ENCODE measurements at places on chromosomes 12 and 14.

DNA sequence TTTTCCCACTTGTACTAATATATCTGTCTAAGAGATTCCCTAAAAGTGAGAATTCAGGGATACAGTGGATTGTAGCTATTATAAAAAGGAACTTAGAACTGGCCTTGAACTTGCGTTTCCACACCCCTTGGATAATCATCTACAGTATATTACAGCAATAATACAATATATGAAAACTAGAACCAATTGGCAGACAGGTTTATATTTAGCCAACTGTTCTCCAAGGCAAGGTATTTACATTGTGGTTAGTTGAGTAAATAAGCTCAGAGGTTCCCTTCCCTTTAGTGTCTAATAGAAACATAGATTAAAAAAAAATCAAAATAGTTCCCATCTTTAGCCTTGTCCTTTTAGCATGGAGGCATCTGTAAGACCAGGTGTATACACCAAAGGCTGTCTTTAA lies 42.1 kb downstream of the LIMA1 start:
- no peak for DNase-seq

DNA sequence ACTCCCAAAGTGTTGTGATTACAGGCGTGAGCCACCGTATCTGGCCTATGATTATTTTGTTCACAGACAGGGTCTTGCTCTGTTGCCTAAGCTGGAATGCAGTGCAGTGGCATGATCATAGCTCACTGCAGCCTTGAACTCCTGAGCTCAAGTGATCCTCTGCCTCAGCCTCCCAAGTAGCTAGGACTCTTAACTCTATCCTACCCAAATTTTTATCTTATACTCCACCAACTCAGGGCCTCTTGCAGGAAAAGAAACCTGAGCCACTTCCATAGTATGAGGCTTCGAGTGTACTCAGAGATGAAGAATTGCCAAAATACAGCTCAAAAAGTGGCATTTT lies 828 bp downstream of the MMAB start:
- no peak for DNase-seq

- no peak for DNase-seq
Observed at GRCh38 chr12:92111256-92111655, 34.4 kb downstream of the BTG1 start.

DNA sequence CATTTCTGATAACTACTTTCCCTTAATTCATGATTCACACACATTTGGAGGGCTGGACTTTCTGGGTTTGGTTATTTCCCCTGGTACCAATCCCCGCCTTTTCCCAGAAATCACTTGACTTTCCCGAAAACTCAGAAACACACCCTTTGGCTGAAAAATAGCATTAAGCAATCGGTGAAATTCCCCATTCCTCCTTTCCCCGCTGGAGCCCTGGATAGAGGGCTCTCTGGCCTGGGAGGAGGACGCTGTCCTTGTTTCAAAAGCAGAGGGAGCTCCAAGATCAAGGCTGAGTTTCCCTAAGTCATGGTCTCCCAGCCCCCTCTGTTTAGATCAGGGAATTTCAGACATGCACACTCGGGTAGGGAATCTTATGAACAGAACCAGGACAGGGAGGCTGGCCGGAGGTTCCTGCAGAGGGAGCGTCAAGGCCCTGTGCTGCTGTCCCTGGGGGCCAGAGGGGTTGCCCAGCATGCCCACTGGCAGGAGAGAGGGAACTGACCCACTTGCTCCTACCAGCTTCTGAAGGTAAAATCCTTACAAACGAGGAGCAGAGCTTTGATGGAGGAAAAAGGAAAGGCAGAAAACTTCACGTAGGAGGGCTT lies at the start of gene C1S:
Gene C1S, plus strand, starts transcription at position 366 of the 602 bp plus-strand sequence. CDS start 1,195 bp downstream, outside the sequence.
- DNase-seq = peak; percentile 13

DNA sequence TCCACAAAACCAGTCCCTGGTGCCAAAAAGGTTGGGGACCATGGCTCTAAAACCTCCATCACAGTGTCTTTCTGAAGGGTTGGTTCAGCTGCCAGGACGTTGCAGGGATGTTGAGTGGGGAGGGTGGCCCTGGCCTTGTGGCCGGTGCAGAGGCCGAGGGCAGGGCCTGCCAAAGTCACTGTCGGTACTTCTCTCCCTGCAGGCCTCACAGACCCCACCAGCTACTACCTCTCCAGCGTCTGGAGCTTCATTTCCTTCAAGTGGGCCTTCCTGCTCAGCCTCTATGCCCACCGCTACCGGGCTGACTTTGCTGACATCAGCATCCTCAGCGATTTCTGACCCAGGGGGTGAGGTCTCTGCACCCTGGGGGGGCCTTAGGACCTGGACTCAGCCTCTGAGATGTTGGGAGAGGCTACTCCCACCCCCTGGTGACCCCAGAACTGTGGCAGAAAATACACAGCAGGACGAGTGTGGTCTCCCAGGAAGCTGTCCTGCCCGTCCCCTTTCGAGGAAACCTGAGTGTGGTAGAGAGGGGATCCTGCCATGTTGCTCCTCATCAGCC lies 7.0 kb downstream of the SLC48A1 start:
- no peak for DNase-seq

DNA sequence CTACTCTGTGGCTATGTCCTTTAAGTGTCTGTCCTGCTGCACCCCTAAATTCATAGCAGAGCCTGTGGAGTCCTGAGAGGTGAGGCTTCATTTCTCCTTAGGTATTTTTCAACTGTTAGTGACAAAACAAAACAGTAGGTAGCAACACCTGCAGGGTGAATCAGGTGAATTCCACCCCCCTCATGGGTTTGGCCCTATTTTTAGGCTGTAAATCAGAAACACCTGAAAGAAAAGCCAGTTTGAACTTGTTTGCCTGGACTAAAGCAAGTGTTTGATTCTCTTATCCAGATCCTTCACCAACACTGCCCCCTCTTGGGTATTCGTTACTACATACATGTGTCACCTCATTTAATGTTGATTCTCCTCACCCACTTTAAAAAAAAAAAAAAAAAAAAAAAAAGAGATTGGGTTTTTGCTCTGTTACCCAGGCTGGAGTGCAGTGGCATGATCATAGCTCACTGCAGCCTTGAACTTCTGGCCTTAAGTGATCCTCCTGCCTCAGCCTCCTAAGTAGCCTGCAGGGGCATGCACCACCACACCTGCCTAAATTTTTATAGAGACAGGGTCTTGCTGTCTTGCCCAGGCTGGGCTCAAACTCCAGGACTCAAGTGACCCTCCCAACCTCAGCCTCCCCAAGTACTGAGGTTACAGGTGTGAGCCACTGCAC lies 10.3 kb downstream of the TBPL2 start:
- no peak for DNase-seq

- DNase-seq = no peak
Observed at GRCh38 chr12:31288381-31288780, 37.6 kb downstream of the SINHCAF start.

DNA sequence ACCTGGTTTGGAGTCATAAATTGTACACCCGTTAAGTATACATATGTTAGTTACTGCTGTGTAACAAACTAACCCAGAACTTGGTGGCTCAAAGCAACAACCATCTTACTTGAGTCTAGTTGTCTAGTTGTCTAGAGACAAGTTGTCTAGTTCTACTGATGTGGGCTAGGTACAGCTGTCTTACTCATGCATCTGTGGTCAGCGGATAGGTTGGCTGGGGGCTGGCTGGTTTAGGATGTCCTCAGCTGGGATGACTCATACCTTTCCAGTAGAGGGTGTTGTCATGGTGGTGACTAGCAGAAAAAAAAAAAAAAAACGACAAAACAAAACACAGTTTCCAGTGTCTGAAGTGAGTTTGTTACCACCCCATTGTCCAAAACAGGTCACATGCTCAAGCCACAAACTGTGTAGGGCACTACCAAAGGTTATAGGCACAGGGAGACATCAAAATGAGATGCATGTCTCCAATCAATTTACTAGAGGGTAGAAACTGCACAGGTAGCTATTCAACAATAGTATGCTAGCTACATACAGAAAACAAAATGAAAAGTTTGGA lies 680.3 kb downstream of the MED13L start:
- DNase-seq = no peak

DNA sequence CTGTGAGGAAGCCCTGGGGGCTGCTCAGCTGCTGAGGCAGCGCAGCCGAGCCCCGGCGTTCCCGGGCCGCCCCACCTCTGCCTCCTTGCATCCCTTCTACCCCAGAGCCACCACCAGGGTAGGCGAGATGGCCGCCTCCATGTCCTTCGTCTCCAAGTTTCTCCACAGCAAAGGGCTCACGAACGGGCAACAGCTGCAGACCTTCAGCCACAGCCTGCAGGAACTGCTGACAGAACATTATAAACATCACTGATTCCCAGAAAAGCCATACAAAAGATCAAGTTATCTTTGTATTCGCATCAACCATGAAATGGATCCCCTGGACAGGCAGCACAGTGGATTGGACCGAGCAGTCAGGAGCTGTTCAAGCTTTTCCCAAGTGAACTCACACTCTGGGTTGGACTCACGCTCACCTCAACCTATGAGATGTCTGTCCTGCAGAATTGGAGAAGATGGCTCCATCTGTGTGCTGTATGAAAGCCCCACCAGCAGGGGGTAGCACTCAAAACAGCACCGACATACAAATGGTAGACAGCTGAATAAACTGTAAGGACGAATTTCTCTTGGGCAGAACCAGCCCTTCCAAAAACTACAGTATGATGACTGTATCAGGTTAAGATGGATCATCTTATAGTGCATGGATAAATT lies 19.4 kb upstream of the A2M start:
- DNase-seq = no peak

GRCh38 chr14:99612738-99613330 lies 8.8 kb upstream of the CCDC85C start:
- DNase-seq = no peak

- DNase-seq = no peak
Observed at GRCh38 chr14:68892961-68893360, 86.1 kb downstream of the ACTN1 start.

DNA sequence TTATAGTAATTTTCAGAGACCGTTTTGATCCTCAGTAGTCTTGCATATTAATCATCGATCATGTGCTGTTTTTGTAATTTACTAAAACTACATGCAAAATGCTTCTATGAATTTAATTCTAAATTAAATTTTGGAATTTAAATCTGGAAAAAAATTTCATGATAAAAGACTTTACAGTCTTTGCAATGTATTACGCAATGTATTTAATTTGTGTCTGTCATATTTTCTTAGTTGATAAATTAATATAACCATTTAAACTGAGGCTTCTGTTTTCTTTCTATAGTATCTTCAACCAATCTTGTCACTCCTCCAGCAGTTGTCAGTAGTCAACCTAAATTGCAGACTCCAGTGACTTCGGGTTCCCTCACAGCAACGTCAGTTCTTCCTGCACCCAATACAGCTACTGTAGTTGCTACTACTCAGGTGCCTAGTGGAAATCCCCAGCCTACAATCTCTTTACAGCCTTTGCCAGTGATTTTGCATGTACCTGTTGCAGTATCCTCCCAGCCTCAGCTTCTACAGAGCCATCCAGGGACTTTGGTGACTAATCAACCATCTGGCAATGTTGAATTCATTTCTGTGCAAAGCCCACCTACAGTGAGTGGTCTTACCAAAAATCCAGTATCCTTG lies 94.8 kb downstream of the ATF7IP start:
- no peak for DNase-seq

DNA sequence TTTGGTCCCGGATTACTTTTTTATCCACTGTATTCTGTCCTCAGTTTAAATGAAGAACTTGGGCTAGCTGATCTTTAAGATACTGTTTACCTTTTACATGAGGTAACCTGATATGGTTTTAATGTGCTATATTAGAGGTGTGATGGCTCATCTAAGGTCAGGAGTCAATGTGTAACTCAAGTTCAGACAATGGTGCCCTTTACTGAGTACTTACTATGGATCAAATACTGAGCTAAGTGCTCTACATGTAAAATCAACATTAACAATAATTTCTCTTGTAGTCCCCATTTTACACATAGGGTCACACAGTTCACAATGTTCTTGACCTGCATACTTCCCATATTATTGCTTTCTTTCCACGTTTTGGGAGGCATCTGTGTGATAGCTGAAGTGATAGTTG lies 79.2 kb downstream of the CEP83 start:
- no peak for DNase-seq

GRCh38 chr14:61176686-61177085 lies 104.5 kb downstream of the TMEM30B start:
- no peak for DNase-seq

DNA sequence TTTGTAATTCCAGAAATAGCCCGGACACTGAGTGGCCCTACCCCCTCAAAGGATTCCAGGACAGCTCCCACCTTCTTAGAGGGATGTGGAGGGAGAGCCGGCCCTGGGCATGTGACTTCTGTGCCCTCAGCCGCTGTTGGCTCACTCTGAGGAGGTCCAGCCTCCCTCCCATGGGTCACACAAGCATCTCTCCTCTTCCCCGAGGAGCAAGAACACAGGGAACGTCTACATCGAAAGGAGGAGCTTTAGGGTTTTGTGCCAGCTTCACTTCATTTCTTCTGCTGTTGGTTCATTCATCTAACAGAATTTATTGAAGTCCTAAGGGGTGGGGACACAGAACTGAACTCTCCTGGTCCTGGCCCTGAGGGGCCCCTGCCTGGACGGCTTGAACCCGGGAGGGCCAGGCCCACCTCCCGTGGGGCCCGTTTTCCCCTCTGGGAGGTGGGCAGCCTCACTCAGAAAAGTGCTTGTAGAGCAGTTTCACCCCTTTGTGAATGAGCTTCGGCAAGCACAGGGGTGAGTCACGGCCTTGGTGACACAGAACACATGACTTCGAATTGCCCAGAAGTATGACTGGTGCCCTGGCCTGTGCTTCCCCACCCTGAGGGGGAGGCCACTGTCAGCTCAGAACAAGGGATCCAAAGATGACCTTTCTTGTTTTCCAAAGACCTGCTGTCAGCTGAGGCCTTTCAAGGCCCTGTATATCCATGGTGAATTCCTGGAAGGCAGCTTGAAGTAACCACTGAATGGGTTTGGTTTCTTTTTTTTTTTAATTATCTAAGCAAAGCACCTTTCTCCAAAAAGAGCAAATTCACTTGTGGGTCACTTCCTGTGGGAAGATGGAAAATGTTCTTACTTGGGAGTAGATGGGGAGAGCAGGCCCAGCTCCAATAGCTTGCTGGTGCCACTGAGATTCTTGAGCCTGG lies 39.2 kb downstream of the NFKBIA start:
- DNase-seq = no peak

DNA sequence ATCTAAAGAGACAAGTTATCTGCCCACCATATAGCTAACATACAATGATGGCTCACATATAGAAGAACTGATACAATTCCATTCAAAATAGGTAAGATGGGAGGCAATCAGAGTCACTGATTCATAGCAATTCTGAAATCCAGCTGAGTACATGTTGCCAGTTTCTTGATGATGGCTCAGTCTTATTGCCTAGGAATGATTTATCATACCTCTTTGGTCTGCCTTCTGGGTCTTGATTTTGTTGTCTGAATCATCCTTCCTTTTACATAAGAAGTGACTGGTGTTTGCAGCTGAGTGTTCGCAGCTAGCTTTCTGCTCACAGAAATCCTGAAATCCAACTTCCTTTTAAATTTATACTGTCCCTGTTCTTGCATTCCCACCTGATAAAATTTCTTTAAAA lies 463.2 kb upstream of the MGAT4C start:
- DNase-seq = no peak

DNA sequence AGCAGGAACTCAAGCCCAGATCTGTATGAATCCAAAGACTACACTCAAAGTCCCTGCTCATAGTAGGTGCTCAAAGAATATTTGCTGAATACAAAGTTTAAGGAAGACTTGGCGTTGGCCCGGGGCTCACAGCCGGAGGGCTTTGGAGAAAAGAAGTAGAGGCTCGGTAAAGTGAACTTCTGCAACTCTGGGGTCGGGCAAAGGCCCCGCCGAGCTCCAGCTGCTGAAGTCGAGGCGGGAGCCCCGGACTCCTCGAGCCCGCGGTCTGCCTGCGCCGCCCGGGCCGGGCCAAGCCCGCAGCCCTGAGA lies 335 bp downstream of the GCN1 start:
- no peak for DNase-seq

GRCh38 chr12:13033476-13033875 lies 10.7 kb upstream of the FAM234B start:
- no peak for DNase-seq

GRCh38 chr12:85325442-85325841 lies 45.4 kb downstream of the ALX1 start:
- no peak for DNase-seq

Measured in putamen (tissue), 1 donor.